ENCODE measurements at places on chromosomes 12 and 14.

- no peak for DNase-seq
These were observed 67.5 kb downstream of the NIN start for GRCh38 chr14:50763382-50764007.

GRCh38 chr12:109044241-109044640 lies 8.1 kb upstream of the USP30 start:
- no peak for DNase-seq

DNA sequence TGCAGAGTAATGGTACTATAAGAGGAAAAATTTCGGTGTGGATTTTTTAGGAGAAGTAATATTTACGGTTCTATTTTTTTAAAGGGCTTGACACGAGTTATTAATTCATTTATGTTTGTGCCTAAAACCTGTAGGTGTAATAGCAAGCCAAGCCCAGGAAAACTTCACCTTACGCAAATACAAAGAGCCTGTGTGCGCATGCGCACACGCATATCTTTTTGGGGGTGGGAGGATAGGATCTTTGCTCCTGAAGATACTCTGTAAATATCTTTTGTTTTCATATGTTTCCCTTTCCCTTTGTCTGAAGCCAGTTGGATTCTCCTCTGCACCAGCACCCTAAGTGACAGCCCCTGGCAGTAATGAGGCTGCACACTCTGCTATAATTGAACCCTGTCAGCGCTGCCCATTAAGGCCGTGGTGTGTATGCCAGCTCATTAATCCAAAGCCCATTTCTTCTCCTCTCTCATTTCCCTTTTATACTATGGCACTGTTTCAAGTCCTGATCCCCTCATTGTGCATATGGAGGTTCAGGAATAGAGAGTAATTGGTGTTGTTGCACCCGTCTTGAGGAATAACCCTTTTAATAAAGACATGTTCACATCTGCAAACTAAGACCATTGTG lies 327.2 kb upstream of the E2F7 start:
- no peak for DNase-seq

DNA sequence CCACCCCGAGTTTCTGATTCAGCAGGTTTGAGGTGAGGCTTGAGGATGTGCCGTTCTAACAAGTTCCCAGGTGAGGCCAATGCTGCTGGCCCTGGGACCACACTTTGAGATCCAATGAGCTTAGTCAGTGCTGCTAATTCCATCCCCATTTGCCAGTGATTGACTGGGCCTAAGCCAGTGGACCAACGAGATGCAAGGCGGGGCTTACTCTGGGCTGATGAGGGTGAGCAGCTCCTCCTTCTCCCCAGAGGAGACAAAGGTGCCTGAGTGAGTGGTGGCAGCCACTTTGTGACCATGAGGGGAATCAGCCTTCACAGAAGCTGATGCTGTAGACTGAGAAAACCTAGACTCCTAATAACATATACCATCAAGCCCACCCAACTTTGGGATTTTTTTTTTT lies 23.1 kb upstream of the HNF1A start:
- DNase-seq, result no peak

- no peak for DNase-seq
These were observed 274.9 kb upstream of the DIO3 start for GRCh38 chr14:101286271-101287018.

- DNase-seq, result no peak
These were observed 71.7 kb downstream of the SCN8A start for GRCh38 chr12:51662728-51663154.

GRCh38 chr12:67910360-67911274 lies 78.6 kb upstream of the IFNG-AS1 start:
- no peak for DNase-seq

- no peak for DNase-seq
These were observed 68.8 kb upstream of the AMN start for GRCh38 chr14:102853648-102854047.

DNA sequence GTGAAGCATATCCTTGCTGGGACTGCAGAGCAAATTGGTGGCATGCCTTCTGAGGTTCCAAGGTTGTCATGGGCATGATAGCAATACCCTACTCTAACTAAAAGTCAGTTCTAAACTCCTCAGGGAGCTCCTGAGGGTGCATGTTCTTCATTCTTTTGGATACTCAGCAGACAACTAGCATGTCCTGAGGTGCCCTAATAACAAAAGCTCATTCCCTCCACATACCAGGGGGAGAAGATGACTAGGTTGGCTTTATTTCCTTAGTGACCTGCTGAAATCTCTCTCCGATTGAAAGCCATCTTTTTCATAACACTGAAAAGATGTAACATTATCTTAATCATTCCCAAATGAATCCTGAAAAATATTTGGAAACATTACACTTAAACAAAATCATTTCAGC lies 188.7 kb upstream of the IGF1 start:
- DNase-seq, result no peak

DNA sequence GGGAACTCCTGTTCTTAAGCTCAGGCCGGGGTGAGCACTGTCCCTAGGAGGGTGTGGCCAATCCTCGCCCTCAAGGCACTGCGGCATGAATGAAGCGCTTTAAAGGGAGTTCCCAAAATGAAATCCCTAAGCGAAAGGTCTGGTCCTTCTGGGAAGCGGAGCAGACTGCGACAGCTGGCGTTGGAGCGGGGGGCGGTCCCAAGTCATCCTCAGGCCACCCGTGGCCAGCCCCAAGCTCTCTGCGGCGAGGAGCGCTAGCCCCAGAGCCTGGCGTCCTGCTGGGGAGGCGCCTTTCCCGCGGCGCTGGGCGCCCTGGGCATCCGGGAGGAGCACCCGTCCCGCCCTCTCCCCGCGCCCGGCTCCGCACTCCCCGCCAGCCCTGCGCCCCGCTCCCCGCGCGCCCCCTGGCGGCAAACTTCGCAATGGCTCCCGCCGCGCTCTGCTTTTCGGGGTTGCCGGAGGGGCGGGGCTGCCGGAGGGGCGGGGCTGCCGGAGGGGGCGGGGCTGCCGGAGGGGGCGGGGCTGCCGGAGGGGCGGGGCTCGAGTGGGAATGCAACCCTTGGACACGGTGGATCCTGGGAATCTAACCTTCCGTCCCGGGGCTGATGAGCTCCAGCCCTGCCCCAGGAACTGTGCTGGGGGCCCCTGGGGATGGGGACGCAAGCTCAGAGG lies 25.4 kb downstream of the ZBTB42 start:
- peak; percentile 97 for DNase-seq

GRCh38 chr12:24889411-24889810 lies 59.5 kb downstream of the BCAT1 start:
- no peak for DNase-seq

GRCh38 chr12:114069507-114069906 lies 103.4 kb upstream of the RBM19 start:
- DNase-seq, result no peak

- peak; percentile 48 for DNase-seq
These were observed 54.9 kb upstream of the TMX1 start for GRCh38 chr14:51185180-51185579.

DNA sequence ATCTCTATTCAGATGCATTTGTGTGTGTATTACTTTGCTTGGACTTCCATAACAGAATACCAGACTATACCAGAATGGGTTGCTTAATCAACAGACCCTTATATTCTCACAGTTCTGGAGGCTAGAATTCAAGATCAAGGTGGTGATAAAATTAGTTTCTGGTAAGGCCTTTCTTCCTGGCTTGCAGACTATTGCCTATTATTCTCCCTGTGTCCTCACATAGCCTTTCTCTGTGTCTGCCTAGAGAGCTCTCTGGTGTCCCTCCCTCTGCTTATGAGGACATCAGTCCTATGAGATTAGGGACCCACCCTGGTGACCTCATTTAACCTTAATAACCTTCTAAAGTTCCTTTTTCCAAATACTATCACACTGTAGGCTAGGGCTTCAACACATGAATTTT lies 106.0 kb downstream of the FAR2 start:
- no peak for DNase-seq

- DNase-seq, result no peak
These were observed 13.5 kb upstream of the RAB35 start for GRCh38 chr12:120130011-120130410.

DNA sequence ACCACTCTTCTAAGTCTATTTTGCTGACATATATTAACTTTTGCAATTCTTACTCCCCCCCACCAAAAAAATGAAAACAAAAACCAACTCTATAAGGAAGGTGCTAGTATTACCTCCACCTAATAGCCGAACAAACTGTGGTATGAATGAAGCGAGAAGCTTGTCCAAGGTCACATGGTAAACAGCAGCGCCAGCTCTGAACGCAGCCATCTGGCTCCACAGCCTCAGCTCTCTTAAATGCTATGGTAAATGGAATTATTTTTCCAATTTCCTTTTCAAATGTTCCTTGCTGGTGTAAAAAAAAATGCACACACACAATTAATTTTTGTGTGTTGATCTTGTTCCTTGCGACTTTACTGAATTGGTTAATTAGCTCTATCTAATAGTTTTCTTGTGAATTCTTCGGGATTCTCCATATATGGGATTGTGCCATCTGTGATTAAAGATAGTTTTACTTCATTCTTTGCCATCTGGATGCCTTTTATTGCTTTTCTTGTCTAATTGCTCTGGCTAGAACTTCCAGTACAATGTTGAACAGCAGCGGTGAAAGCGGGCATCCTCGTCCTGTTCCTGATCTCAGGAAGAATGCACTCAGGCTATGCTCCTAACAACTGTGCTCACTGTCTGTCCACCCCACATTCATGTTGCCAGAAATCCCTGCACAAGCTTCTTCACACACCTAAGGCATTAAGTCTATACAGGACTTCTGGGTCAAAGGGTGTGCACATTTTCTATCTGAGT lies 10.7 kb upstream of the C12orf76 start:
- DNase-seq, result no peak
